Suppressor macrophage treated with lipopolysaccharide for 4 hours (primary cell): ENCODE measurements at places on chromosomes 12 and 14.
A peak's percentile ranks its signal among the peaks of the same experiment; 100 is the strongest.

DNA sequence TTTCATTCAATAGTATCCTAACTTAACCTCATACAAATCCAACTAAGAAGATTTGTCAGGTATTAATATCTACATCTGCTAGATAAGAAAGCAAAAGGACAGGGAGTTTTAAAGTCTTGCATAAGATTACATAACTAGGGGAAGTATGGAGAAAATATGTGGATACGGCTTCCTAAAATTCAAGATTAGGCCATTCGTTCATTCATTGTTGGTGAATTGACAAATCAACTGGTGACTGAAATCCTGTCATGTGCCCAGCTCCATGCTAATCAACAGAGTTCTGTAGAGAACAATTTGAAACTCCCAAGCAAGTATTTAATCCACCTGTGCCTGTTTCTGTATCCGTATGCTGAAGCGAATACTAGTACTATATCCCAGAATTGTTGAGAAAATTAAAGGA is 260.9 kb upstream of the USP15 start:
- peak; percentile 37 for DNase-seq

- no peak for DNase-seq
Observed at GRCh38 chr14:101175731-101176534, 272.4 kb upstream of the RTL1 start.

GRCh38 chr14:50834802-50835276 is 3.9 kb upstream of the NIN start:
- DNase-seq = no peak

DNA sequence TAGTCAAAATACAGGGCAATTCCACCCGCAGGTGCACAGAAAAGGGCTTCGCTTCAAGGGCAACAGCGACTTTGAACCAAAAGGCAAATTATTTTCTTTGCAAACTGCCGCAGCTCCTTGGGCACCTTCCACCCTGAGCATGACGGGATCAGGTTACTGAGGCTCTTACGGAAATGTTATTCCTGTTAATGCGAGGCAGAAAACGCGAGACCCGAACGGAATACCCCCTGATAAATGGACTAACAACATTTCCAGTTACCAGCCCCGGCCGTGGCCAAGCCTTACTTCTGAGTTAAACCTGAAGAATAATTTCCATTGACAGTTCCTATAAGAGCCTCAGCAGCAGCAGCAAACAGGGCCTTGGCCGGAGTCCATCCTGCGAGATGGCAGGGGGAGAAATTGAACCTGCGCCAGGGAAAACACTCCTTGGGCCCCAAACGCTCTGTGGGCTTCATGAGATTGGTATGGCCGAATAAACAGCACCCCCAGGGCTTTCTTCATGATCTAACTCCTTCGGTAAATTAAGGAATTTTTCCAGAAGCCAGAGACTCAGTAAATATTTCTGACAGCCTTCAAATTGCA is 70.0 kb upstream of the DICER1 start:
- DNase-seq = no peak

DNA sequence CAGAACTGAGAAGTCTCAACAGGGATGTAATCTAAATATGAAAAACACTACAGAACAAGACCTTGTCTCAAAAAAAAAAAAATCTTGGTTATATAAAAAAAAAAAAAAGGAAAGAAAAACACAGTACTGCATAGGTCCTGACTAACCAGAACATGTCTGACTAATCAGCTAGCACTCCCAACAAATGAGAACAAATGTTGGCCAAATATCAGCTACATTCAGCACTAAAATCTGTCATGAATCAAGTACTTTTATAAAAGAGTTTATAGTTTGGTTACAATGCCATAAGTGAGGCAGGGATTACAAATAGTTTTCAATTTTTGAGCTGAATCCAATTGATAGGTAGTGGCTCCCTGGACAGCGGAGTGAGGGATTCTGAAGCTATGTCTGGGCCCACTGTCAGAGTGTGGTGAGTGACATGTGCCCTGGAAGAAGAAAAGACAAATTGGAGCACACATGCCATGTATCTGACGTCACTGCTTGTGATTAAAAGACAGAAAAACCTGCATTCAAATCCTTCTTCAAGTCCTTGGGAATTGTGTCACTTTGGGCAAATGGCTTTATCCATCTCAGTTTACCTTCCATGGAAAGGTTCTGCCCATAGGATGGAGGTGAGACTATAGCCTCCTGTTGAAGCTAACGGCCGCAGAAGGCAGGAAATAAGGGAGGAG is 5.6 kb upstream of the FAM234B start:
- no peak for DNase-seq

DNA sequence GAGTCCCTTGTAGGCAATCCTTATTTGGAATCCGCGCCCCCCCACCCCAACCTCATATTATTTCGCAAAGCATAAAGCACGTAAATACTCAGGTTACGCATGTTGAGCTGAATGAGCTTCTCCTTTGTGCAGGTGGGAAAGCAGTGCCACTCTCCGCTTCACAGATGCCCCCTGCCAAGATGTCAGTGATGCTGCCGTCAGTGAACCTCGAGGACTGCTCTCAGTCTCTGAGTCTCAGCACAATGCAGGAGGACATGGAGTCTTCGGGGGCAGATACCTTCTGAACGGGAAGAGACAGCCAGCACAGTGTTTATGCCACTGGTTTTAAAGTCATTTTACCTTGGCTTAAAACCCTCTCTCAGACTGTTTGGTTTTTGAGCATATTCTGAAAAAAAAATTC is 90.1 kb upstream of the DACT1 start:
- no peak for DNase-seq

- DNase-seq = no peak
Observed at GRCh38 chr14:53882684-53883083, 73.9 kb downstream of the BMP4 start.

DNA sequence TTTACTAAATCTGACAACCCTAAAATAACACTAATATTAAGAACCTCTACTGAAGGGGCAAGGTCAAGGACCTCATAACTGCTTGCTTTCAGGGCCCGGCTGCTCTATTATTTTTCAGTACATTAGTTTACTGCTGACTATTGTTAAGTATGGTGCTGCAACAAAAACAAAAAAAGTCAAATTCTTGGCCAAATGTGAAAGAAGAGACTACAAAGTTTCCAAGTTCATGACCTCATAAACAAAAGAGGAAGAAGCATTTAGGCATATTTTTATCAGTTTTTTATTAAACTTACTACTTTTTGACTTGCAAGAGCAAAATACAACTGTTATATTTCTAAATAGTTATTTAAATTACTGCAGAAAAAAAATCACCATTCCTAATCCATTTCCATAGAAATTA is 109.8 kb upstream of the GPHB5 start:
- DNase-seq = peak; percentile 46

DNA sequence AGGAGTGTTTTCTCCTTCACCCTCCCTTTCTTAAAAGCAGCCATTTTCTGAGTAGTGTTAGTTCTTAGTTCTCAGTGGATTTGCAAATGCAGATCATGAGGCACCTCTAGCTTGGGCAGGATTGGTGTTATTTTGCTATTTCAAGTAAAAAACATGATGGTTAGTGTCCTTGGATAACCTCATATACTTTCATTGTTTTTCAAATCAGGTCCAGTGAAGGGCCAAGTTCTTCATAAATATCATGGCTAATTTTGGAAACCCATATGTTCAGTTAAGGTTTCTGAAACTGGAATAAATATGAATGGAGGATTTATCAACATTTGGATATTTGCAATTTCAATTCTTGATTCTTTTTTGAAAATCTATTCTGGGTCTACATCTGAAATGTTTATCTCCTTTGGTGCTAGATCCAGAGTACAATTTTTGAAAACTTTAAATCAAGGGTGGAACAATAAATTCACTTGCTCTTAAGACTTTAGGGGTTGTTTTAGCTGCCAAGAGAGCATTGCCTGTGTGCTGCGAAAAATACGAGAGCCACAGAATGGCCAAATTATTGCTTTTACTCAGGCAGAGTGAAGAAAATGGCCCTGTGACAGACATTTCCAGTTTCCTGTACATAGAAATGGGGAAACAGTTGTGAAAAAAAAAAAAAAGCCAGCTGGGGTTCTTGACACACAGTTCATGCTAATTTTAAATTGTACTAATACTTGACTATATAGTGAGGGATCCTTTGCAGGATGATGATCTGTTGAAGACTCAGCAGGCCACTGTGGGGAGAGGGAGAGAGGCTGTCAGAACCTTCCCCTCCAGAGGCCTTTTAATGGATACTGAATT is 104.6 kb downstream of the BICD1 start:
- DNase-seq = peak; percentile 11

GRCh38 chr14:30657050-30657449 is 34.9 kb downstream of the SCFD1 start:
- DNase-seq = no peak

DNA sequence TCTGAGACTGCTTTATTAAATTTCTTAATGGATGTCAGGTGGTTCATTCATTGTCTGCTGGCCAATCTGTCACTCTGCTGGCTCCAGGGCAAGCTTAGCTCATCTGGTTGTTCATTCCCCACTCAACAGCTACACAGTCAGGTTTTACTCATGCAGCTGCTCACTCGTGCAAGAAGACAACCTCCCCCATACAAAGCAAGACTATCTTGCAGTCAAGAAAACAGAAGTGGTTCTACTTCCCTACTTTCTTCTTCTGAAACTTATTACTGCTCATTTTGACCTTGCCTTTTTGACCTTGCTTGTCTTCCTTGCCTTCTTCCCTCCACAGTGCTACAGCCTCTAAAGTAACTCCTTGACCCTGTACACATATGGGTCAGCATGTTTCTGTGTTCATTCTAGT is 277.9 kb downstream of the SSPN start:
- peak; percentile 88 for DNase-seq

DNA sequence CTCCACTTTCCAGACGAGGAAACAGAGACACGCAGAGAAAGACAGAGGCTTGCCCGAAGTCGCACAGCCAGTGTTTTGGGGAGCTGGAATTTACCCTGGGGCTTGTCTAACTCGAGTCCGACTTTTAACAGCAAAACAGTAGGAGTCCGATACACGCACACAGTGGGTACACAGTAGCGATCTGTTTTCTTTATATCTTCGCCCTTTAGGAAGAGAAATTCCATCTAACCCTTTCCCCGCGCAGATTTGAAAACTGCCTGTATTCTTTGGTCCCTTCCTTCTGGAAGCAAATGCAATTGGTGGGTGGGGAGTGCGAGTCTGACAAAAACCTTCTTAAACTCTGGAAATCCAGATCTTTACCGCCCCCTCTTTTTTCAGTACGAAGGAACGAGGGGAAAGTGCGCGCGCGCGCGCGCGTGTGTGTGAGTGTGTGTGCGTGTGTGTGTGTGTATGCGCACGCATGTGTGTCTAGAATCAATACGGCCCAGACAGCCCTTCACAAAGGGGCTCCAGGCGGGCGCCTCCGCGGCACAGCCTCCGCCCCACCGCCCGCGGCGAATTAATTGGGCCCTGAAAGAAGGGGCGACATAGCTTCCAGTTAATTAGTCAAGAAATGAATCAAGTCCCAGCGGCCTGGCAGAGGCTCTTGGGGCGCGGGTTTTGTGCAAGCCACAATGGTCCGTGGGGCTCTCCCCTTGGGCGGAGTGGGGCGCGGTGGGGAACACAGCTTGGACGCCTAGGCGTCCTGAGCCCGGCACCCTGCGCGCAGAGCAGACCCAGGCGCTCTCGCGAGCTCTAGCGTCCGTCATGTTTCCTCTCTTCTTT is 14.0 kb upstream of the TBX3 start:
- DNase-seq = no peak

DNA sequence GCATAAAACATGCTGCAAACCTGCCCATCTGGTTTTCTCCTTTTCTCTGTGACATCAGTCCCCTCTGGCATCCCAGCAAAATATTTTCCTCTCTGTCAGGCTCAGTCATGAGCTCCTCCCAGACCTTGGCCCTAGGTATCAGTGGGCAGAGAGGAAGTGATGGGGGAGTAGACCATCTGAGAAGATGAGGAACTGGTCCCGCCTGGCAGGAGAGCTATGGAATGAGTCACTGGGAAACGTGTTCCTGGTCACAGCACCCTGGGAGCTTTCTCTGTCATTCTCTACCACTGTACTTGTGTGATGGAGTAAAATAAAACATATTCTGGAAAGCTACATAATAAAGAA is 5.0 kb upstream of the SRSF9 start:
- peak; percentile 89 for DNase-seq

DNA sequence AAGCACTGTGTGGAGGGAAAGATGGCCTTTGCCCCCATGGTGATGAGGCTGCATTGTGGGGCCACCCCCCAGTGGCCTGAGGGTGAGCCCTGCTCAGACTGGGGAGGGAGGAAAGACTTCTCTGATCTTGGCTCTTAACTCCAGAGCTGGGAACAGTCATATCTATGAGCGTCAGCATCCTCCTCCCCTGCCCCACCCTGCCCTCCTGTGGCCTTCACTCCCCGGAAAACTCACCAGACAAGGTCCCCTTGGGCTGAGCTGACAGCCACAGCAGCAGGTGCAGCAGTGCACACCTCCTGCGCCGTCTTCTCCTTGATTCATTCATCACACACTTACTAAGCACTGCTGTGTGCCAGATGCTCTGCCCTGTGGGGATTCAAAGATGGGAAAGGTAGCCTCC is 98.8 kb downstream of the B4GALNT3 start:
- no peak for DNase-seq

GRCh38 chr12:102436867-102437266 is 43.5 kb downstream of the IGF1 start:
- peak; percentile 36 for DNase-seq
